ENCODE measurements at places on chromosomes 5 and 9.

GRCh38 chr5:149456597-149457392 is 77.7 kb upstream of the IL17B start:
- DNase-seq: no peak

DNA sequence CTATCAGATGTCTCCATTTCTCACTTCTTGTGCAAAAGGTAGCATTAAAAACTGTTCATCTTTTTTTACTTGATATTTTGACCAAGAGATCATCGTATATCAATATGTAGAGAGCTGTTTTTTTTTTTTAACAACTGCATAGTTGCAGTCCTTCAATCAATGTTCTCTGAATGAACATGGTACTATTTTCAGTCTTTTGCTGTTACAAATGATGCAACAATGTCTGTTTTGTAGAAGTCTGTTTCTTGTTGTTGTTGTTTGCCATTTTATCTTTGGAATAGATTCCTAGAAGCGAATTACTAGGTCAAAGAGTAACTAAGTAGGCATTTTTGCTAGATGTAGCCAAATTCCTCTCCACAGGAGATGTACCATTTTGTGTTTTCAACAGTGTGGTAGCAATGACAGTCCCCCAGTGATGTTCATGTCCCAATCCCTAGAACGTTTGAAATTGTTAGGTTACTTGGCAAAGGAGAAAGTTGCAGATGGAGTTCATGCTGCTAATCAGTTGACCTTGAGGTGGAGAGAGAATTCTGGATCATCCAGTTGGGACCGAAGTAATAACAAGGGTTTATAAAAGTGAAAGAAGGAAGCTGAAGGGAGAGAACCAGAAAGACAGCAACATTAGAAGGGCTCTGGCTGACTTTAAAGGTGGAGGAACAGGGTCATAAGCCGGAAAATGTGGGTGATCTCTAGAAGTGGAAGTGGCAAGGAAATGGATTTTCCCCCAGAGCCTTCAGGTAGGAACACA is 6.3 kb downstream of the MTREX start:
- no peak for DNase-seq

DNA sequence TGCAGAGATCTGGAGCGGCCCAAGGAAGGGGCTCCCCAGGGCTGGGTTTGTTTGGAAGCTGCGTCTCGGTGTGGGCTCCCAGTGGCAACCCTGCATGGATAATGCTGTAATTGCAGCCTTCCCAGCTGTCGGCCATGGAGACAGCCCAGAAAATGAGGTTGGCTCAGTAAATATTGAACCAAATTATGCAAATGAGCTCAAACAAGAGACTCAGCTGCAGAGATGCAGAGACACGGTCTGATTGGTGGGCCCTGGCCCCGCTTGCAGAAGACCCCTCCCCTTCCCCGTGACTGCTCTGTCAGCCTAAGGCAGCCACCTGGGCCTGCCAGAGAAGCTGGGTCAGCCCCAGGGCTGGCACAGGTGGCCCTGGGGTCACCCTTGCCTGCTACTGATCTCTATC is 75.9 kb downstream of the RAD23B start:
- no peak for DNase-seq

DNA sequence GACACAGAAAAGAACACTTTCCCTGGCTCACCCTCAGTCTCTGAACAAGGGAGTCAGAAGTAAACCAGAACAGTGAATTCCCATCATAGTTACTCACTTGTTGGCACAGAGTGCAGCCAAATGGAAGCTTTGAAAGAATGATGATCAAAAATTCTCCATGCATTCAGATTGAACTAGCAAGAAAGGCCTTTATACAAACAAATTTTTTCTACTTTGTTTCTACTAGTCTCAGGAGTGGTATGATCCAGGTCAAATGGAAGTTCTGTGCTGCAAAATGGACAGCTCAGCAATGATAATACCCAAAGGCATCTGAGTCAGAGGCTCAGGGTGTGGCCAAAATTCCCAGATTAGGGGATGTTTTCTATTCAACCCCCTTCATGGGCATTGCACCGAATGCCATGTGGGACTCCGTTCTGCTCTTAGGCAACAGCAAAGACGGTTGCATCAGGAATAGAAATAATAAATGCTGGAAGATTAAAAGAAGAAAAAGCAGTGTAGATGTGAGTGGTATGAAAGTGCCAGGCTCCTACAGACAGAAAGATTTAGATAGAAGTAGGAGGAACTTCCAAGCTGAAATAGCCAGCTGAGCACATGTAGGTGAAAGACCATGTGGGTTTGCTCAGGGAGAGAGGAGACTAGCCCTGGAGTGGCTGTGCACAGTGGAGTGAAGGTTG is 24.0 kb upstream of the ASPN start:
- DNase-seq: no peak

- no peak for DNase-seq
These were observed 12.8 kb upstream of the SRP19 start for GRCh38 chr5:112848116-112848811.
